ENCODE measurements at places on chromosomes 6 and 20. TPM values are rescaled to one million over a fixed set of nuclear protein-coding genes. Genes with fewer than 3 reads are reported as not detected.

Gene MCCD1
- total RNA-seq, result not detected

Gene LAMA4
- total RNA-seq, result 1.5 TPM

Gene GSTA3
- total RNA-seq, result not detected

Gene FAM83B
- total RNA-seq, result not detected

Gene VWA7
- total RNA-seq, result 1.7 TPM

Gene HLA-F
- 4.3 TPM for total RNA-seq

Gene SSTR4
- 0.32 TPM for total RNA-seq

Gene PRSS35
- total RNA-seq, result 0.05 TPM

Gene SLPI
- total RNA-seq, result 15.1 TPM

Gene EYA2
- total RNA-seq, result 2.4 TPM

Gene SCUBE3
- total RNA-seq, result 0.05 TPM

Gene VTA1
- total RNA-seq, result 46.0 TPM

Gene GNAS-AS1
- total RNA-seq, result not detected

Gene DOK5
- total RNA-seq, result not detected

Gene MYL9
- 14.8 TPM for total RNA-seq
